ENCODE measurements at places on chromosomes 7 and 10.

DNA sequence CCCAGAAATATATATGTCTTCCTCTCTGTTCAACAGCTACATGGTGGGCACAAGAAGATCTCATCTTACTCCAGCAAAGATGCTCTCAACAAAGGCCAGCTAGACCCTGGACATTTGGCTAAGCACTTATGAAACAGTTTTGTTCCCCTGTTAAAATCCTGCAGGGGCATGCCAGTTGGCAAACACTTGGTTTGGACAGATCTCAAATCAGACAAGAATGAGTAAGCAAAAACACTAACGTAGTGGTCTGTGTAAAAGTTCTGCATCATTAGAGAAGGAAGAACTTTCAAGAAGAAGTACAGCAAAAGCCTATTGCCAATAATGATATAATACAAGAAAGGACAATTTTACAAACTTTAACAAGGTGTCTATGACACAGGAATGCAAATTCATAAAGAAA, 125.6 kb downstream of the CALN1 start:
- no peak for DNase-seq

- DNase-seq: no peak
These were observed 56.8 kb downstream of the EPDR1 start for GRCh38 chr7:37977243-37977642.

DNA sequence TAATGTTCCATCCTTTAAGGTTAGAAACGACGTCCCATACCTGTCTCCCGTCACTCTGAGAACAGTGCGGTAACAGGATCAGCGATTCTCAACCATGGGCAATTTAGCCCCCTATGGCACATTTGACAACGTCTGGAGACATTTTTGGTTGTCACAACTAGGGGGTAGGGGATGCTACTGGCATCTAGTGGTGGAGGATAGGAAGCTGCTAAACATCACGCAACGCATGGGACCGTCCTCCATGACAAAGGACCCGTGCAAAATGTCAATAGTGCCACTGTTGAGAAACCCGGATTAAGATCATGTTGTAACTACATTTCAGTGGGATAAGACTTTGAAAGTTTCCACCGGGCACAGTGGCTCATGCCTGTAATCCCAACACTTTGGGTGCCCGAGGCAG, 5.0 kb upstream of the PAXIP1 start:
- DNase-seq: peak; percentile 27

DNA sequence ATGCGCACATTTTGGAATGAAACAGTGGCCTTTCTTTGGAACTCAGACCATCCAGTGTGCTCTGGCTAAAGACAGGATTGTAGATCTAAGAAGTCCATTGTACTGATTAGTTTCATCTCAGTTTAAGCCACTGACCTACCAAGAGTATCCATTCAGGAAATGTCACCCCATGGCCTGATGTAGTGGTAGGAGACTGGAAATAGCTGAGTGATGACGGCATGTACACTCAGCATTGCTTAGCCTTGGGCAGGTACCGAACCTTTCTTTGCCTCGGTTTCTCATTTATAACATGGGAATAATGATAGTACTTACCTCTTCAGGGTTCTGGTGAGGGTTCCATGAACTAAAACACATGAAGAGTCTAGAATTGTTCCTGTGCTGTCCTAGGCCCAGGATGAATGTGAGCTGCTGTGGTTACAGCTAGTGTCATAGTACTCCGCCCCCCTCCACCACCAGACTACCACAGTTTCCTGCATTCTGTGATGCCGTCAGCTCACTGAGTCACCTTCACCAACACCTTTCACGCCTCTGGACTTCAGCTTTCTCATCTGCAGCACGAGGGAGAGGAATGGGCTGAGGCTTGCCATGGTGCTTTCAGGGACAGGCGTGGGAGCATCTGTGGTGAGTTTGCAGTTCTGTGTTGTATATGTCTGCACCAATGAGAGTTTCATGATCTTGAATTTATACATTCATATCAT, 484.0 kb upstream of the GALNT17 start:
- no peak for DNase-seq

- no peak for DNase-seq
These were observed 16.0 kb downstream of the PAPSS2 start for GRCh38 chr10:87675396-87676376.

GRCh38 chr7:54864663-54865062, 105.7 kb upstream of the SEC61G start:
- no peak for DNase-seq

DNA sequence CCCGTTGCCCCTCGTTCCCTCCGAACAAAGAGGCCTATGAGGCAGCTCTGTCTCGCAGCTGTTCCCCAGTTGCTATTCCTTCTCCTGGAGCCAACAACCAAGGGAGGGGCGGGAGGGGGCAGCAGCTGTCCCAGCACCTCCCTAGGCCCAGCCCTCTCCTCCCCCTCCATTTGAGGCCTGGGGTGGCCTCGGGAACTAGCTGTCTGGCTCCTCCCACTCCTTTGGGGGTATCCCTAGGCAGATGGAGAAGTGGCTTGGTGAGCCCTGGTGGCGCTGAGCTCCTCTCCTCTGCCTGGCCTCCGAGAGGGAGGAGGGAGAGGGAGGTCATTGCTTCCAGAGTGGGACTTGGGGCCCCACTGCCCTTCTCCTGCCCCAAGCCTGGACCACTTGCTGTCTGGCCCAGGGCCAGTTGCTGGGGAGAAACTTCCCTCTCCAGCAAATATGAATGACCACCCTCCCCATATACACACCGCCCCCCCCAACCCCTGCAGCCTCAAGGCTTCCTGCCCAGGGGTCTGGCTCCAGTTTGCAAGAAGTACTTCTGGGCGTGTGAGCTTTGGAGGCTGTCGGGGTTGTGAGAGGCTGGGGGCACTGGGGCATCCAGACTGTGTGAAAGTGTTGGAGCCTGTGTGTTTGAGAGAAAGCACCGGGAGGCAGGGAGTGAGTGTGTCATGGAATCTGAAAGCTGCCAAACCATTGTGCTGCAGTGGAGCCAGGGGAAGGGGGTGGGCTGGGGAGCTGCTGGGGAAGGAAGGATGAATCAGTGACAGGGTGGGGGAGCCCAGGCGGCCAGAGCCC, 3.1 kb downstream of the FLNC start:
- no peak for DNase-seq

DNA sequence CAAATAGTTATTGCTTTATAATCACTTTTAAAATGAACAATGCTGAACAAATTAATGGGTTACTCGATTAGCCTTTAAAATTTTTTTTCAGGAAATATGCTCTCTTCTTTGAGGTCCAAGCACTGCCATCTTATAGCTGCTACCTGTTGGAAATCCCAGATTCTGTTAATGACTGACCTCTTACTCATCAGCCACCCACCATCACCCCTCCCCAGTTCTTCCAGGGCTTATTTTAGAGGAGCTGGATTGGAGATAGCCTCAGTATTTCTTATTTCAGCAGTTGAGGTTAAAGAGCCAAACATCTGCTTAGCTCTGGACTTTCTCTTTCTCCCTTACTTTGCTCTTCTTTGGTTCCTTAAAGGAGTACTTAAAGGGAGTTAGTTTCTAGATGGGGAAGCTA, 420.0 kb downstream of the EXOC4 start:
- DNase-seq: no peak

DNA sequence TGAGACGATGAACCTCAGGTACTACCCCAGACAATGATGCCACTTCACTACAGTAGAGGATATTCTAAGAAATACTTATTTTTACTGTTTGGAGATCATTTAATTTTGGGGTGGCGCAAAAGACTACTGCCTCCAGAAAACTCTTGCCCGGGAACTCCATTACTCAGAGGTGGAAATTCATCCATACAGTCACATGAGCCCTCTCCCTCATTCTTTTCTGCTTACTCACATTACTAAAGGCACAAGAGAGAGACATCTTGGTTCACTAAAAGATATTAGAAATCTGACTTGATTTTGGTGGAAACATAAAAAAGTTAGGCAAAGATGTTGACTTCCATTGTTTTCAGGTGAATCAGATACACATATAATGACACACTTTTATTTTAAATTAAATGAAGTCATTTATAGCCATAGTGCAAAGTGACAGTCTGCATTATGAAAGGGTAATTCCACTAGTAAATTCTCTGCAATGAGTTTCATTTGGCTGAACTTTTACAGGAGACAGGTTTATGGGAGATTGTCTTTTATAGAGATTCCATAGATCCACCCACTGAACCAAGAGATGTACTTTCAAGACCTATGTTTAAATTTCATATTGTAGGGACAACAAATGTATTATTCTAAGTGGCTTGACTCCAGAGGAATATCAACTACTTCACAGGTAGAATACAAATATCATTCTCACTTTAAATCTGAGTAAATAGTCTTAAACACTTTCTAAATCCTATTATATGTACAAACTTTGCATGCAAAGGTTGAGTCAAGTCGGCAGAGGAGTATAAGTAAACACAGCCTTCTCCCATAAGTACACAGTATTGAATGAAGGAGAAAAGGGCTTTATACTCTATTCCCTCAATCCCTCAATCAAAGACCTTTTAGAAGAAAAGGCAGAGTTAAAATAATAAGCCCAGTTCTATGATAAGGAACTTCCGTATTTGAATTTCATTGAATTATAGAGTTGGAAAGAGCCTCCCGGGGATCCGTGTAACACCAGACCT, 18.8 kb downstream of the NEBL start:
- no peak for DNase-seq

- no peak for DNase-seq
These were observed 6.2 kb downstream of the SAR1A start for GRCh38 chr10:70164163-70164562.

DNA sequence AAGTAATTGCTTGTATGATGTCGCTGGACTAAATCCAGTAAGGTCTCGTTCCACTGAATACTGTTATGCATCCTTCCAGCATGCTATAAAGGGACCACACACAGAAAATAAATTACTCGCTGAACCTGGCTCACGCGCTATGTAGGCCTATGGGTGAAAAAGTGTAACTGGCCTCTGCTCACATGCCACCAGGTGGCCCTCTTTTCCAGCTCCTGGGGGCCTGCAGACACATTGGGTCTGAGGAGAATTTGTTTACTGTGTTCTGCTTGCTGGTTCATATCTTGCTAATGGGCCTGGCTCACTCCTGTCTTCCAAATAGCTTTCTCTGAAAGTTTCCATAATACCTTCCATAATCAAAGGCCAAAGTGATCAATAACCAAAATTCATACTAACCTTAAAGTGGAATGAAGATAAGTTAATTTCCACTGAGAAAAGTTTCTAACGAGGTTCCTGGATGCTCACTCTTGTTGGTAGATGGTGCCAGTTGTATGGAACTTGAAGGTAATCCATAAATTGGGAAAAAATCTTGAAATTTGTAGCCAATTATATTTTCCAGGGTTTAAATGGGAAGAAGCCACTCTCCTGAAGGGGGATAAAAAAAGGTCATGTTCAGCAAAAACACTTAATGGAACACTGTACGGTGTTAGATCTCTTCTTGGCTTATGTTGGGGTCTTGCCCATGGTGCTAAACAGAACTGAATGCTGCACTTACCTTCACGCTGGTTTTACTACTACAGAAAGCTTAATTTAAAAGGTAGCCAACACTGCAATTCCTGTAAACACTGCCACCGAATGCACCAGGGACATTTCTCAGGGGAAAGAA, 27.0 kb upstream of the ZPBP start:
- DNase-seq: peak; percentile 2

GRCh38 chr10:71363936-71364335, 32.8 kb upstream of the CDH23 start:
- DNase-seq: no peak

DNA sequence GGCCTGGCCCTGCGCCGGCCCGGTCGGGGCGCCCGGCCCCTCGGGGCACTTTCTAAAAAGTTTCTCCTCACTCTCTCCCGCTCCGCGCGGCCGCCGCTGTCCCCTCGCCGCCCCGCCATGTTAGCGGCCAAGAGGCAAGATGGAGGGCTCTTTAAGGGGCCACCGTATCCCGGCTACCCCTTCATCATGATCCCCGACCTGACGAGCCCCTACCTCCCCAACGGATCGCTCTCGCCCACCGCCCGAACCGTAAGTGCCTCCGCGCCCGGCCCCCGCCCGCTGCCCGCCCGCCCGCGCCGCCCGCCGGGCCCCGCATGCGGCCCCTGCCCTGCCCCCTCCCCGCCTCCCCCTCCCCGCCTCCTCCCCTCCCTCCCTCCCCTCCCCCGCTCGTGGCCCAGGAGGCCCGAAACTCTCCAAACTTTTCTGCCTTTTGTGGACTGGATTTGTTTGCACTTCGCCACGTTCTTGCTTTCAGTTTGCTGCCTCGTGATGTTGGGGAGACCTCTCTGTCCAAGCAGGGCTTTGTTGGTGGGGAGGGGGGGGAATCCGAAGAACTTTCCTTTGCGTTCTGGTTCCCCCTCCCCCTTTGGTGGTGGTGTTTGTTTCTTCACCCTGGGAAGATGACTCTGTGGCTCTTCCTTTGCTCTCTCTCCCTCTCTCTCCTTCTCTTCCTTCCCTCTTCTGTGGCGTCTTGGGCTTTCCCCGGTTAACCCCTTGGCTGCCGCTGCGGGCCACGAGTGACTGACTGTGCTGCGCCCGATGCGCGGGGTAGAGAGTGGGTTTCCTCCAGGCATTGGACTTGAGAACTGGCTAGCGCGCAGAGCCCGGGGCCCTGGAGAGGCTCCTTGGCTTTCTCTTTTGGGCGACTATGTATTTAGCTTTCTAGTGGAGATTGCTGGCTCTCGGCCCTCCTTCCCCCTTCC, 1.6 kb downstream of the TCF7L2 start:
- DNase-seq: peak; percentile 75

GRCh38 chr10:132746801-132747625, 38.9 kb downstream of the NKX6-2 start:
- peak; percentile 71 for DNase-seq

- peak; percentile 98 for DNase-seq
These were observed at the start of the genes DNAJB9 and THAP5 for GRCh38 chr7:108569381-108570145. Gene DNAJB9, plus strand, starts transcription at chr7:108569874. Its CDS starts 1,853 bp downstream, at chr7:108571727. Gene THAP5, minus strand, starts transcription at chr7:108569706. Its CDS starts 137 bp downstream, at chr7:108569569.

DNA sequence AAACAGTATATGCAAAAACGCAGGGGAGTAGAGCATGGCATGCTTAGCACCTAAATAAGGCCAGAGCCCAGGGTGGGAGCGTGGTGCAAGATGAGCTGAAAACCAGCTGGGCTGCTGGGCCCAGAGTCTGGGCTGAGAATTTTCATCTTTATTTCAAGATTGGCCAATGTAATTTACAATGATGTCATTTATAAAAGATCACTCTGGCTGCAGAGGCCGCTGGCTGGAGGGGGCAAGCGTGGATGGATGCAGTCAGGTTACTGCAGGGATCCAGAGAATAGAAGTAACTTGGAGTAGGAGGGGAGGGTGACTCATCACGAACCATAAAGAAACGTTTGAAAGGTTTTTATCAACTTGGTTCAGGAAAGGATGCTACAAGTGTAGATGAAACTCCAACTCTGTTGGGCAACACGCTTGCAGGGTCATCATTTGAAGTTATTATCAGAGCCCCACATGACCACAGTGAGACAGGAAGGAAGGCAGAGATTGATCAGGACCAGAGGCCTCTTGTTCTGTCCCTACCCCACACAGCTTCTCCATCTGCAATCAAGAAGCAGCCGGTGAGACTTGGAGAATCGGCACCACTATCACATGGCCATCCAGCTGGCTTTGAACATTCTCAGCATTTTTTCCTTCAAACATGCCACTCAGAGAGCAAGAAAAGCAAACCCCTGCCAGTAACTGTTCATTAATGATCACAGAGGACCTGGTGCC, 49.2 kb downstream of the ODAD2 start:
- DNase-seq: no peak

DNA sequence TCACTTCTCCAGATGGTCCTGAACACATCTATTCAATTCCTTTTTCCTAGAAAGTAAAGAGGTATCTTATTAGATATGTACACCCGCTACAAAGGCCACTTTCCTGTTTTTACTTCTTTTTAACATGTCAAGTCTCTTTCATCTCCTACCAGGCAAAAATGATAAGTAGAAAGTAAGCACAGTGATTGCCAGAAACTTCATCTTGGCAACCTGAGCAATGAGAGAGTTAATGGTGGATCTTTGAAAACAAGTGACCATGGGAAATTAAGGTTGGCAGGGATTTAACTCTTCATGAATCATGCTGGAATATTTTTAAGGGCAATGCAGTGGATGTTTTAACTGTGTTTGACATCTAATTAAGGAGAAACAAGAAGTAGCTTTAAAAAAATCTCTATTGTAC, 2.7 kb downstream of the SEMA3A start:
- DNase-seq: no peak
